NCI-H1930 (cell line): ENCODE measurements at places on chromosomes 7 and 10.

DNA sequence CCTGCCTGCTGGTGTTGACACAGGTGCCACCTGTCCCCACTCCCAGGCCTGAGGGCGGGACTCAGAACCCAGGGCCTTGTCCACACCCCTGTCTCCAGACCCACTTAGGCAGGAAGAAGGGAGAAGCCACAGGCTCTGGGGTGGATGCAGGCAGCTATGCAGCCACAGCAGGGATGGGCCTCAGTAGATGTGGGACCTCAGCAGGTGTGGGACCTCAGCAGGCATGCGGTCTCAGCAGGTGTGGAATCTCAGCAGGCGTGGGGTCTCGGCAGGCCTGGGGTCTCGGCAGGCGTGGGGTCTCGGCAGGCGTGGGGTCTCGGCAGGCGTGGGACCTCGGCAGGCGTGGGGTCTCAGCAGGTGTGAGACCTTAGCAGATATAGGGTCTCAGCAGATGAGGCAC is 118.0 kb upstream of the PITRM1 start:
- DNase-seq: no peak

- DNase-seq: no peak
Measured at GRCh38 chr10:6586501-6586900, 6.4 kb upstream of the PRKCQ start.

DNA sequence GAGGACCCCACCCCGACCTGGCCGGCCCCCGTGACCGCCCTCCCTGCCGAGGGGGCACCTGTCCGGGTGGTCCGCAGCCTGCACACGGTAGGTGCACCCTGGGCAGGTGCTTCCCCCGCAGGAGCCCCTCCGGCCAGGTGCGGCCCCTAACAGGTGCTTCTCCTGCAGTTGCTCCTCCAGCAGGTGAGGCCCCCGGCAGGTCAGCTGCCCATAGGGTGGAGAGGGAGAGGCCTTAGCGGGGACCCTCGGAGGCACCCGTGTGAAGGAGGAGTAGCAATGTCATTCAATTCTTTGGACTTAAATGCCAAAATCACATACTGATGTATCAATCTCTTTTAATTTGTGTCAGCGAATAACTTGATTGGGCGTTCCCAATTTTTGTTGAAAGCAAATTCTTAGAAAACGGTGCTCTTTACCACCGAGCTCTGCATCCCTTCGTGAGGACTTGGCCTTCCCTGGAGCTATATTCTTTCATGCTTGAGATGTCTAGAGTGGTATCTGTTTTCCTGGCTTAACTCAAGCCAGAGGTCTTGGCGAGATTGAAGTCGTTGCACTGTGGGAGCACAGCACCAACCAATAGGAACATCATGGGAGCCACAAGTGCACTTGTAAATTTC is 738 bp upstream of the NCAPG2 start:
- DNase-seq: peak; percentile 63

- DNase-seq: no peak
Measured at GRCh38 chr10:43138757-43139241, 554 bp downstream of the CSGALNACT2 start.

DNA sequence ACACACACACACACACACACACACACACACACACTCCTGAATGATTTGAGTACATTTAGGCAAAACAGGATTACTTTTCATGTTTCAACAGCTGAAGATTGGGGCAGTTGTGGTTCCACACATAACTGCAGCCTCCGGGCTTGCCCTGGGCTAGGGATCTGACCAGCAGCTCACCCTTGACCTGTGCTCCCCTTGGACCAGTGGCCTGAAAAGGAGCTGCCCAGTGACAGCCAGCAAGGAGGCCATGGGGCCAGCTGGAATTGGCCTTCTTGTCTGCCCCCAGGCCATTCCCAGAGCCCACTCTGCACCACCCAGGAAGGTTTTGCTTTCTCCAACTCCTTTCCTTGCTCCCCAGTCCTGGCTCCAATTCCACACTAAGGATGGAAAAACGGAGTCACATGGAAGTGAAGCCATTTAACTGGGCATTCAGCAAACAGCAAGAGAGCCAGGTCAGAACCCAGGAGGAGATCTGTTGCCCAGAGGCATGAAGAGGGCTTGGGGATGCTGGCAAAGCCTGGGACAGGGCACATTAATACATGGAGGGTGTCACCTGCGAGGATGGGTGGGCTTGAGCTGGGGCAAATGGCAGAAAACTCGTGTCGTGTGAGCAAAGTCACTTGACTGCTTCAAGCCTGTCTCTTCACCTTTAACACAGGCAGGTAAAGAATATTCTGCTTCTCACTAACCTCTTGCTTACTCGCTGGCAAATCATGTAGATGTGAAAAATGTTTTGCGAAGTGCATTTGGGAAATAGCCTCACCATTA is 61.5 kb upstream of the GDF10 start:
- no peak for DNase-seq

DNA sequence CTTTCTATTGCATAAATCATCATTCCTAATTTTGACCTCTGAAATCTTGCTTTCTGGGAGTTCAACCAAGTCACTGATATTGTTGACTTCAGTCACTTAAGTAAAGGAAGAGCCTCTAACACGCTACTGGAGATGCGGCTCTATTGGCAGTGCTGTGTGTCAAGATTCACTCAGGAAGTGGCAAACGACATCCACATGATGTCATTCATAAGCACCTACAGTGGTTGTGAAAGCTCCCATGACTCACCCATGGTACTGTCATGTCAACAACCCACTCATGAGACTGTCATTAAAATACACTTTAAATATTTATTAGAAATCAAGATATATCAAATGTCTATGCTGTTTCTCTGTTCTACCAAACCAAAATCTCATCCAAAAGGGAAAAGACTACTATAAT is 52.5 kb upstream of the LHFPL3 start:
- no peak for DNase-seq

DNA sequence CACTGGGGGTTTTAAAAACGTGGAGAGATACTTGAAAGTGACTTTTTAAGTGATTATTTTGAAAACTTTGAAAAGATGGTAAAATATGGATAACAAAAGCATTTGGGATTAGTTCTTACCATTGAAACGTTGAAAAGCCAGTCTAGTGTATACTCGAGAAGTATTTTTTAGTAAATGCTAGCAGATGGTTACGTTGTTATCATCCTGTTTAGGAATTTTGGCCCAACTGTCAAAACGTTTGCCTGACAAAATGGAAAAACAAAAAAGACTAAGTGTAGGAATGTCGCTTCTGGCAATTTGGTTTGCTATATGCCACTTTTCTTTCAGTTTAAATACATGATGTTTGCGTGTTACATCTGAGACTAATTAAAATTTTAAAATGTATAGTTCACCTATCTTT is 1.2 kb downstream of the RBM33 start:
- no peak for DNase-seq

DNA sequence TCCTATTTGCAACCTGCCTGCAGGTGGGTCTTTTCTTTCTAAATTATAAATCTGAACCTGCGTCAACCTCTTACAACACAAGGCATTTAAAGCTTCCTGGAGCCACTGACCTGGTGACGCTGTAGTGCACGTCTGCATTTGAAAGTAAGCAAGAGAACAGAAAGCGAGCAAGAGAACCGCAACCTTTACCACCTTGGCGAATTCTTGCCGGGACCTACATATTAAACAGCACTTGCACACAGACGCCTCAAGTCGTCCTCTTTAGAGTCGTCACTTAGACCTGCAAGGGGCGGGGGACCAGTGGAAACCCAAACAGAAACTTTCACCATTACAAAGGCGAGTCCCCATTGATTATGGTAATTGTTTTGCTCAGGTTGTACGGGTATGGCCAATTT is 9.5 kb downstream of the GLI3 start:
- DNase-seq: no peak

DNA sequence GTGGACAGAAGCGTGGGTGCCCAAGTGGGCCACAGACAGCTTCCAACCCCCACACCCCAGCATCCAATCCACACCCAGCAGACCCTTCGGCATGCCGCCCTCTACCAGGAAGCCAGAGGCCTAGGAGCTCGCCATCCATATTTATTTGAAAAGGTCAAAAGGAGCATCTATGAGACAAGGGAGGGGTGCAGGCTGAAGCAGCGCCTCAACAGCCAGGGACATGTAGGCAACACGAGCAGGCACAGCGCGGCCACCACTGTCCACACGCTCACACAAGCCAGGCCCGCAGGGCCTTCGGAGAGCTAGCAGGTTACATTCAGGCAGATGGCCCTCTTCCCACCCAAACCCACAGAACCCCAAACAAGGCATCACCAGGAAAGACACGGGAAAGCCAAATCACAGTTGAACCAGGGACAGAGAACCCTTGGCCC is 34.6 kb downstream of the PSAP start:
- DNase-seq: no peak
